NCI-H2171 (cell line): ENCODE measurements at places on chromosomes 13 and 19.

- no peak for DNase-seq
Measured at GRCh38 chr19:35904311-35905068, 2.2 kb downstream of the HCST start.

DNA sequence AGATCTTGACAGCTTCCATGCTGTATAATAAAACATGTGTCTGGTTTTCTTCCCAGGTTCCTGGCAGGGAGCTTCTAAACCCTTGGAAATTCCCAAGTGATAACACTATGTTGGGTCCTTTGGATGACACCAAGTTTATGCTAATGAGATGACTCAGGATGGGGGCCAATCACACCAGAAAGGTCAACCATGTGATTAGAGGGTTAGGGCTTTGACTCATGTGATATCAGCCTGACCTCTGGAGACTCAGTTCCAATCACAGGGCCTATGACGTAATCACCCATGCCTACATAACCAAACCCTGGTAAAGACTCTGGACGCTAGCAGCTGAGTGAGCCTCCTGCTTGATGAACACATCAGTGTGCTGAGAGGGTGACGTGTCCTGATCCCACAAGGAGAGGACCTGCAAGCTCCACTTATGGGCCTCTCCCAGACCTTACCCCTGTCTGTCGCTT lies 203.6 kb downstream of the DCLK1 start:
- DNase-seq = no peak

DNA sequence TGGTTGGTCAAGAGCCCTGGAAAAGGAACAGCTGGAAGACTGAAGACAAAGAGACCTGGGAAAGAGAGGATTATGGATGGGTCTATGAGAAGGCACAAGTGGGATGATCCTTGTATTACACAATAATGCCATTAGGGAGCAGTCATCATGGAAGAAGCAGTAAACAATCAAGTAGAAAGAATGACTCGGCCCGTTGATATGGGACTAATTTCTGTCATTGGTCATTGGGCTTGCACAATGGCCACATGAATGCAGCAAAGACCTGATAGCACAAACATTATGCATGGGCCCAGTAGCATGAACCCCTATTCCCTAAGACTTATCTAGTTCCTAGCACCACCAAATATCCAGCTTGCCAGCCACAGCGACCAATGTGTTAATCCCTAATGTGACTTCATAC lies 390.3 kb upstream of the ZNF507 start:
- DNase-seq = no peak

- no peak for DNase-seq
Measured at GRCh38 chr19:19421299-19421696, 15.8 kb downstream of the GATAD2A start.

DNA sequence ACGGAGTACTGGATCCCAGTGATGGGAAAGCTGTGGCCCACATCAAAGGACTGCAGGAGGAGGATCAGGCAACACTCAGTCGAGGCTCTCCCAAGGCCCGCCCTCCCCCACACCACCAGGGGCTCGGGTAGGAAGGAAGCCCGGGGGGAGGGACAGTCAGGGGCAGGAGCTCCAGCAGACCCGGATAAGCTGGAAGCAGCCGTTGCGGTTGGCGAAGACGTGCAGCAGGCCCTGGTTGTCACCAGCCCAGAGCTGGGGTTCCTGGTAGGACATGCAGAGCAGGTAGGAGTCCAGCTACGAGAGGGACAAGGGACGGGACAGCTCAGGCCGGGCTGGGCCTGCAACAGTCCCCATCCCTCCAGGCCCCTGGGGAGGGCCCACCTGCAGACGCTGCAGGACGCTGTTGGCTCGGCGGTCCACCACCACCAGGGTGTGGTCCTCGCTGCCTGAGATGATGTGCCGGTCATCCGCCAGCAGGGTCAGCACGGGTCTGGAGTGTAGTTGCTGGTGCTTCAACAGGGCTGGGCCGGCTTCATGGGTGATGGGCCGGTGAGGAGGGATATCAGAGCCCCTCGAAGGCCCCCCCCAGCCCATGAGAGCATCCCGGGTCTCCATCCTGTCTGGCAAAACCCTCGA lies 1.9 kb downstream of the GNG14 start:
- no peak for DNase-seq

DNA sequence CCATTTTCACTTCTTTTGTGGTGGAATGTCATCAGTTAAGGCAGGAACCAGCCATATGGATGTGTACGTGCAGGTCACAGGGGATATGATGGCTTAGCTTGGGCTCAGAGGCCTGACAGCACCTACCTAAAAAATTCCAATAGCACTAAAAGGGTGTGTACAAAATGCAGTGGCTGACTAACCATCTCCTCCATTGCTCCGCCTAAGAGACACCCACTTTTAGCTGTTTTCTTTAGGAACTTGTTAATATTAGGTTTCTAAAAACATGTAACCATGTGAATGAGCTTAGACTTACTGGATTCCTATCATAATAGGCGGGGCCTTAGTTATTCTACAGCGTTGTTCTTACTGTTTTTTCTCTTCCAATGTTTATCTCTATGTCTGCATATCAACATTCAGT lies 25.8 kb downstream of the GP6 start:
- DNase-seq = no peak

- DNase-seq = no peak
Measured at GRCh38 chr13:109408591-109409382, 377.6 kb downstream of the IRS2 start.

GRCh38 chr13:40187324-40187795 lies 479.1 kb downstream of the FOXO1 start:
- no peak for DNase-seq

- DNase-seq = no peak
Measured at GRCh38 chr13:63396746-63397145, 1981.1 kb upstream of the PCDH20 start.

DNA sequence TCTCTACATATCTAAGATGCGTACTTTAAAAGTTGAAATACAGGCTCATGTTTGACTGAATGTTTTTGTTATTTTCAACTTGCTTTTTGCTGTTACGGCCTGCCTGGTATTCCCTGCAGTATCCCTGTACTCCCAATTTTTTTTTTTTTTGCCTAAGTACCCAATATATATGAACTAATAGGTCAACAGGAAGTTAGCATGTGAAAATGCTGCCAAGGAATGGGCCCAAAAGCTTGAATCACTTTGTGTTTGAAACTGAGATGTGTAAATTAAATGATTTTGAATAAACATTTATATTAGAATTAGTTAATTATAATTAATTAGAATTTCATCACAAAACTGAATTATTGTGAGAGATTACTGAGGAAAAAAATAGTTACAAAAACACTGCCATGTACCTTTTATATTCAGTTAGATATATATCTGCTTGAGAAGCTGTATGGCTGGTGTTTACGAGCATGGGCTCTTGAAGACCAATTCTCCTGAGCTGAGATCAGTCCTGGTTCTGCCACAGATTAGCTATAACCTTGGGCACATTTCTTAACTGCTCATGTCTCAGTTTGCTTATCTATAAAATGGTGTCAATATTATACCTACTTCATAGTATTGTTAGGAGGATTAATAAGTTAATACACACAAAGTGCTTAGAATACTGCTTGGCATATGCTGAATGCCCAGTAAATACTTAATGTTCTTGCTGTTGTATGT lies 16.0 kb downstream of the TDRD3 start:
- no peak for DNase-seq

GRCh38 chr19:31718032-31718431 lies 368.8 kb upstream of the TSHZ3 start:
- no peak for DNase-seq

- no peak for DNase-seq
Measured at GRCh38 chr13:26923824-26924605, 163.4 kb upstream of the GPR12 start.

DNA sequence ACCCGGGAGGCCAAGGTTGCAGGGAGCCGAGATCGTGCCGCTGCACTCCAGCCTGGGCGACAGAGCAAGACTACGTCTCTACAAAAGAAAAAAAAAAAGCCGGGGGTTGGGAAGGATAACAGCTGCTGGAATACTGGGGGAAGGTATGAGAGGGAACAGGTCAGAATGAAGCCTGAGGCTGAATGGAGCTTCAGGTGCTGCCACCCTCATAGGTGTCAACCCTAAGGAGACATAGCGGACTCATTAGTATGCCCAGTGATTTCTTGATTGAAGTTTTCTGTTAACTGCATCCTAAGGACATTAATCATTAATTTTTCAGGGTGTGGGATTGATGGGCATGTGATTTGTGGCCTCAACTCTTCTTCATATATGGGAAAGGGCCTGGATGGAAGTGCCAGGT lies 6.0 kb downstream of the SMARCA4 start:
- DNase-seq = no peak

DNA sequence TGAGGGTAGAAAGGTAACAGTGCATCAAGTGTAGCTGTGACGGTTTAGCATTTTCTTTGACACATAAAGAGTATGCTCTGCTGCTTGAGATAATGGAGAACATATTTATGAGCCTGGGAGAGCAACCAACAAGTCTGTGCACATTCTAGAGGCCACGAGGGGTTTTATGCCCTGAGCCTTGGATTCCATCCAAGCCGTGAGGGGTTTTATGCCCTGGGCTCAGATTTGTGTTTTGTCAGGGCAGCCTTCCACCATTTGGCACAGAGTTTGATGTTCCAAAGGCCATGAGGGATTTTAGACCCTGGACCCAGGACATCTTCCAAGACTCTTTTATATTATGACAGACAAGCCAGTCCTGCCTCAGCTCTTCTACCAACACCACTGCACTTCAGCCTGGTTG lies 106.4 kb downstream of the ZNF486 start:
- no peak for DNase-seq

GRCh38 chr19:35044317-35045117 lies 3.0 kb downstream of the HPN start:
- DNase-seq = no peak

DNA sequence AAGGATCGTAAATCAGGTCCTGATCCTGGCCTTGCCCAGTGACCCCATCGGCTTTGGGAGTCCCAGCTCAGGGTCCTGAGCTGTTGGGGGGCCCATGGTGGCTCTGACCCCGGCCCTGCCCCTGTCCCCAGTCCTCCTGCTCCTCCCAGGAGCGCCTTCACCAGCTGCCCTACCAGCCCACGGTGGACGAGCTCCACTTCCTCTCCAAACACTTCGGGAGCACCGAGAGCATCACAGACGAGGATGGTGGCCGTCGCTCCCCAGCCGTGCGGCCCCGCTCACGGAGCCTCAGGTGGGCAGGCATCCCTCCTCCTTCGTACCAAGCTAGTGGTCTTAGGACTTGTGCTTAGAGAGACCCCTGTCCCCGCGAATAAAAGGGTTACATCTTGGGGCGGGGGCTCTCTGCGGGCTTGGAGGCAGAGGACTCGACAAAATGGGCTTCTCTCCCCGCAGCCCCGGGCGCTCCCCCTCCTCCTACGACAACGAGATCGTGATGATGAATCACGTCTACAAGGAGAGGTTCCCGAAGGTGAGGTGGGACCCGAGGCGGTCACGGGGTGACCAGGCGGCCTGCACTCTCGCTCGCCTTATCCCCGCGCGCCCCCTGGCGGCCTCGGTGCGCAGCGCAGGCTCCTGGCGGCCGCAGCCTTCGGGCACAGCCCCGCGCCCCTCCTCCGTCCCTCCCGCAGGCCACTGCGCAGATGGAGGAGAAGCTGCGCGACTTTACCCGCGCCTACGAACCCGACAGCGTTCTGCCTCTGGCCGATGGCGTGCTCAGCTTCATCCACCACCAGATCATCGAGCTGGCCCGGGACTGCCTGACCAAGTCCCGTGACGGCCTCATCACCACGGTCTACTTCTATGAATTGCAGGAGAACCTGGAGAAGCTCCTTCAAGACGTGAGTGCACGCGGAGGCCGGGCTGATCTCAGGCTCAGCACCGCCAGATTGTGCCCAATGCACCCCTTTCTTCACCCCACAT lies 9.1 kb downstream of the MAST1 start:
- DNase-seq = peak; percentile 54

- DNase-seq = no peak
Measured at GRCh38 chr13:24717217-24717616, 37.0 kb downstream of the ATP12A start.

- DNase-seq = no peak
Measured at GRCh38 chr19:36838784-36839324, 667 bp upstream of the ZNF790 start.

DNA sequence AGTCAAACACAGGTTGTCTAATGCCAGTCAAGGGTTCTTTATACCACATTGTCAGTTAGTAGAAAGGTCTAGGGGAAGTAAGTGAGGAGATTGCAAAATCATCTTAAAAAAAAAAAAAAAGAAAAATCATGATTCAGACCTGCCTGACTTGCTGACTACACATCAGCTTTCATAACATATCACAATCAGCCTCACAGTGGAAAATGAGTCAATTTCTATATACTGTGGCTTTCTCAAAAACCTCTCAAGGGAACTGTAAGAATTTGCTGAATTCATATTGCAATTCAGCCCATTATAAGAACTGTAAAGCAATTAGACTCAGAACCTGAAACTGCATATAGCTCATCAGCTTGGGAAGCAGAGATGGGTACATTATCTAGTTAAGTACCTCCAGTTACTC lies 75.3 kb upstream of the GPC6 start:
- DNase-seq = no peak

DNA sequence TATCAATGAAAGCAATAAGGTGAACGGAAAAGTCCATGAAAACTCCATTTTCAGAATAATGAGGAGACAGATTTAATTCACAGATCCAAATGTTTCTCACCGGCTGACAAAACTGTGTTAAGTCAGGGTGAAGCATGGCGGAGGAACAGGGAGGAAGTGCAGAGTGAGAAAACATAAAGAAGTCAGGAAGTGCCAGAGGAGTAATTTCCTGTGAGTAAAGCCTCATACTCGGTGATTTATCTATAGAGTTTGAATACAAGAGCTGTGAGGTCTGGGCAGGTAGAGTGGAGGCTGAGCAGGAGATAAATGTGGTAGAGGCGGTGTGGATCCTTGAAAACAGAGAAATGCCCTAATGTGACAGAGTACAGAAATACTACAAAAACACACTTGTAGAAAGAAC lies 11.4 kb downstream of the CARD8 start:
- no peak for DNase-seq

- no peak for DNase-seq
Measured at GRCh38 chr19:52638601-52639000, 446 bp upstream of the ZNF83 start.

DNA sequence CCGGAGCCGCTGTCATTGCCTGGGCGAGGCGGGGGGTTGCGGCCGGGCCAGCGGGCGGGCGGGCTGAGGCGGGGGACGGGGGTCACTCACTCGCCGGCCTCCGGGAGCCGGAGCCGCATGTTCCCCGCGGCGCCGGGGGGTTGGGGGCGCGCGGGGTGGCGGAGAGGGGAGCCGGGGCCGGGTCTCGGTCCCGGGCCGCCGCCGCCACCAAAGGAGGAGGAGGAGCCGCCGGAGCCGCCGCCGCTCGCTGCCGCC lies 149 bp downstream of the MED26 start:
- no peak for DNase-seq

DNA sequence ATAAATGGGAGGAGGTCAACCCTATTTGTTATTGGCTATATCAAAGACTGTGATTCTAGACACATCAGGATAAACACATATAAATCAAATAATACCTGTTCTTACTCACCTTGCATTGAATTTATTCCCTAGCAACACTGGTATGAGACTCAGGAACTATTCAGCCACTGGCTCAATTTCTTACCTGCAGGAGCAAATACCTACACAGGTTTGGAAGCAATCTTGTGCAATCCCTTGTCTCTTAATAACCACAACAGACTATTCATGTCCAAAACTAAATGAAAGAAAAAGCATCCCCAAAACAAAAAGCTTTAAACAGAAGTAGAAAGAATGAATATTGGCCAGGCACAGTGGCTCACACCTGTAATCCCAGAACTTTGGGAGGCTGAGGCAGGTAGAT lies 55.5 kb downstream of the TBC1D4 start:
- no peak for DNase-seq

- no peak for DNase-seq
Measured at GRCh38 chr13:30739761-30740642, 4.7 kb downstream of the ALOX5AP start.

- DNase-seq = no peak
Measured at GRCh38 chr19:56727677-56728076, 56.1 kb upstream of the ZNF835 start.

GRCh38 chr19:18392417-18392816 lies 5.0 kb downstream of the LRRC25 start:
- no peak for DNase-seq
